ENCODE measurements at places on chromosomes 3 and 15.
A peak's percentile ranks its signal among the peaks of the same experiment; 100 is the strongest.

DNA sequence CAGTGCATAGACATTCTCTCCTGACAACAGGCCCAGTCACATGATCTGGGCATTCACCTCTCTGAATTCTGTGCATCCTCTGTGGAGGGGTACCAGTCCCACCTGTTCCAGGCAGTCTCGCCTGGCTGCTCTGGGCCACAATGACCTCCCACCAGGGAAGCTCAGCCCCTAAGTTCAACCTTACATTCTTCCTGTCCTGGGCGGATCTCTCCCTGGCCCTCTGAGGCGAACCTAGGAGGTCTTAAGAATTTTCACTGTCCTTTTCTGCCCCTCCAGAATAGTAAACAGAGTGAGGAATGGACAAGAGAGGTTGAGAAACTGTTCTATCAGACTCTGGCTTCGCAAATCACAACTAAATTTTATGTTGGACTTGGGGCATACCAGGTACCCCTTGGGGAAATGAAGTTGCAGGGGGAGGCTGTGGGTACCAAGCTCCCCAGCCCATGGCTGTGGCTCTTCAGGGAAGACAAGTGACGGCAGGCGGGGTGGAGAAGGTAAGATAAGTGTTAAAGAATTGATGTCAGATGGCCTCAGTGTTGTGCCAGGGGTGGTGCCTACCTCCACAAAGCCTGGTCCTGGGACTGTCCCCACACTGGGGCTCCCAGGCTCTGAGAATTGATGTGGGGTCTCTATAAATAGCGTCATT, 5.3 kb downstream of the SCN5A start:
- no peak for DNase-seq

GRCh38 chr3:138901567-138901966, 45.4 kb downstream of the FOXL2 start:
- DNase-seq: no peak

GRCh38 chr3:37853691-37854413, 7.8 kb upstream of the CTDSPL start:
- DNase-seq: no peak

DNA sequence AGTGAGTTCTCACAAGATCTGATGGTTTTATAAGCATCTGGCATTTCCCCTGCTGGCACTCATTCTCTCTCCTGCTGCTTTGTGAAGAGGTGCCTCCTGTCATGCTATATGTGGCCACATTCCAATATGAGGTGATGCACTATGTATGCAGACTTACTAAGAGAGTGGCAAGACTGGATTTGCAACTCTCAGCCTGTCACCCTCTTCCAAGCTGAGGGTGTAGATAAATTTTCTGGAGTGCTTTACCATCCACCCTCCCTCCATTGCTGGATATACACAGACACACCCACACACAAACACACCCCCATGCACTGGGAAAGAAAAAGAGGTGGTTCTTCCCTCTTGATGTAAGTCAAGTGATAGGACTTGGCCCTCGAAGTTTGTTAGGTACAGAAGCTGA, 30.2 kb upstream of the CHMP2B start:
- no peak for DNase-seq

- no peak for DNase-seq
These were observed 61.1 kb downstream of the SLC12A8 start for GRCh38 chr3:125151442-125151817.

- DNase-seq: no peak
These were observed 514 bp upstream of the FAM174B start for GRCh38 chr15:92656089-92656488.

GRCh38 chr3:194691481-194692283, 6.0 kb downstream of the FAM43A start:
- no peak for DNase-seq

- no peak for DNase-seq
These were observed 13.4 kb upstream of the CTDSPL2 start for GRCh38 chr15:44414001-44414400.

GRCh38 chr3:196150481-196150880, 60.7 kb downstream of the ZDHHC19 start:
- no peak for DNase-seq

DNA sequence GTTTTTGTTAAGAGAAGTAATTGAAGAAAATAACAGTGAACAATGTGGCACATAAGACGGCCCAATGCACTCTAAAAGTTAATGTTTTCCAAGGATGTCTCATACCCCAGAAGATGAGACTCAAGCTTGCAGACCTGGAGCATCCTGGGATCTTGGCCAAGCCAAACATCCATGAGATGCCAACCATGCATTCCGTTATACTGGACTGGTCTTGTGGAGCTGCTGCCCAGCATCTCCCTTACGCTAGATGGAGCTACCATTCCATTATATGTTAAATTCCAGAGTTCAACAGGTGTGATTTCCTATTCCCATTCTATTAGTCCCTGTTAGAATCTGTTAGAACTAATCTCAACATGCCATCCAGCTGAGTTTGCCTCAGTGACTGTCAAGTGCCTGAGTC, 181.8 kb downstream of the PDCD6IP start:
- DNase-seq: no peak

- no peak for DNase-seq
These were observed 1.0 kb upstream of the IGF2BP2 start for GRCh38 chr3:185825639-185826481.

- DNase-seq: no peak
These were observed 7.0 kb upstream of the OXTR start for GRCh38 chr3:8776406-8776805.

GRCh38 chr3:4971838-4972237, 7.4 kb upstream of the BHLHE40 start:
- no peak for DNase-seq

- DNase-seq: peak; percentile 50
These were observed 224.6 kb downstream of the VPS13C start for GRCh38 chr15:61835496-61836106.

GRCh38 chr3:37494216-37494615, 319.8 kb upstream of the LRRFIP2 start:
- DNase-seq: no peak

DNA sequence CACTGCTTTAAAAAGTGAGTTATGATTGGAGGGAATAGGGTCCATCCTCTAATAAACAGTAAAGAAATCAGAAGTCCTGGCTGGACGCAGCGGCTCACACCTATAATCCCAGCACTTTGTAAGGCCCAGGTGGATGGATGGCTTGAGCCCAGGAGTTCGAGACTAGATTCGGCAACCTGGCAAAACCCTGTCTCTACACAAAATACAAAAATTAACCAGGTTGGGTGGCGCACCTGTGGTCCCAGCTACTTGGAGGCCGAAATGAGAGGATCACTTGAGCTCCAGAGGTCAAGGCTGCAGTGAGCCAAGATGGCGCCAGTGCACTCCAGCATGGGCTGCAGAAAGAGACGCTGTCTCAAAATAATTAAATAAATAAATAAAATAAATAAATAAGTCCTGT, 171.2 kb downstream of the POTEB3 start:
- DNase-seq: no peak

- no peak for DNase-seq
These were observed 17.3 kb upstream of the AEN start for GRCh38 chr15:88603885-88604284.

GRCh38 chr15:52503788-52504496, 24.7 kb downstream of the MYO5A start:
- DNase-seq: no peak

- no peak for DNase-seq
These were observed 83.5 kb upstream of the PLCL2 start for GRCh38 chr3:16801223-16801622.

- no peak for DNase-seq
These were observed 230.8 kb downstream of the FEZF2 start for GRCh38 chr3:62142331-62143085.

DNA sequence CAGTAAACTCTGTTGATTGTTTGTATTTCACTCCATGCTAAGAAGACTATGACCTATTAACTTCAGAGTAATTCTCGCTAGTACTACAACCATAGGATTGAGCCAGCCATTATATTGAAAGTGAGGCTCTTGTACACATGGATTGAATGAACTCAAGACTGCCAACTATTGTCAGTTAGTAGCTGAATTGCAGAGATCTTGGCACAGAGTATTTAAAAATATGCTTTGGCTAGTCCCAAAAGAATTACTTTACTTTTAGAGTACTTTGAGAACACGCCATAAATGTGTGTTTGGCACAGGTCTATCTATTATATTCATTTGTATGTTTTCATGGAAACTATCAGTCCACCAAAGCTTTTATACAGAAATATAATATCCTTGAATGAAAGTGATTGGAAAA, 226.7 kb upstream of the DCBLD2 start:
- DNase-seq: no peak

- no peak for DNase-seq
These were observed 476.8 kb downstream of the C3orf38 start for GRCh38 chr3:88626456-88627120.

- no peak for DNase-seq
These were observed 12.1 kb upstream of the UBE2E1 start for GRCh38 chr3:23793528-23794134.

GRCh38 chr3:101928890-101929289, 79.6 kb downstream of the NFKBIZ start:
- no peak for DNase-seq

GRCh38 chr3:64167351-64167750, 57.9 kb downstream of the PRICKLE2 start:
- DNase-seq: no peak

DNA sequence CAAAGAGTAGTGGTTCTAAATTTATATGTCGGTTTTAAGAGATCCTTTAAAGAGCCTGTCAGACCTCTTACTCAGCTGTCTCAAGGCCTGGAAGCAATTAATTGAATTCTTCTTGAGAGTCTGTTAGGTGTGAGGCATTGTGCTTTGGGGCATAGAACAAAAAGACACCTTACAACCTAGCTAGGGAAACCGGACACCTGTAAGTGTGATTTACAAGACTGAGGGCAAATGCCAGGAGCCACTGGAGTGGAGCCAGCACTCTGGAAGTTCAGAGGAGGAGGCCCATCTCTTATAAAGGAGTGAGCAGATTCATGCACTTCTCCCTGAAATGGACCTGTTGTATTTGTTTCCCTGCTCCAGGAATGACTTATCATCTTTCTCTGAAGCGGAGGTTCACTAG, 97.7 kb upstream of the NUDT16 start:
- no peak for DNase-seq

GRCh38 chr3:74633021-74633420, 18.6 kb upstream of the CNTN3 start:
- DNase-seq: no peak

GRCh38 chr3:53478166-53478830, 16.1 kb upstream of the CACNA1D start:
- DNase-seq: no peak

DNA sequence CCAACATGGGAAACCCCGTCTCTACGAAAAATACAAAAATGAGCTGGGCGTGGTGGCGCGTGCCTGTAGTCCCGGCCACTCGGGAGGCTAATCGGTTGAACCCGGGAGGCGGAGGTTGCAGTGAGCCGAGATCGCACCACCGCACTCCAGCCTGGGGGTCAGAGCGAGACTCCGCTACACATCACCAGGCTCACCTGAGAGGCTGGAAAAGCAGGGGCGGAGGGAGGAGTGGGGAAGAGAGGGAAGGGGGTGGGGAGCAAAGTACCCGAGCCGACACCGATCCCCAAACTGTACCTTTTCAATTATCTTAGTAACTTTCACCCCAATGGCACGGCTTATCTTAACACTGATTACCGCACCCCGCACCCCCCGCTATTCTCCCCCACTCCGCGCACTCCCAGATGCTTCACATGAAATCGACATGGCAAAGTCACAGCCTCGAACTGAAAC, 46.4 kb upstream of the SYNM start:
- DNase-seq: no peak

GRCh38 chr15:75229191-75230015, 27.7 kb downstream of the C15orf39 start:
- DNase-seq: no peak

GRCh38 chr3:14582045-14582410, 41.9 kb upstream of the GRIP2 start:
- DNase-seq: no peak

- DNase-seq: no peak
These were observed 31.5 kb downstream of the MGLL start for GRCh38 chr3:127790882-127791183.

- DNase-seq: no peak
These were observed 50.6 kb downstream of the KBTBD8 start for GRCh38 chr3:67048715-67049074.

DNA sequence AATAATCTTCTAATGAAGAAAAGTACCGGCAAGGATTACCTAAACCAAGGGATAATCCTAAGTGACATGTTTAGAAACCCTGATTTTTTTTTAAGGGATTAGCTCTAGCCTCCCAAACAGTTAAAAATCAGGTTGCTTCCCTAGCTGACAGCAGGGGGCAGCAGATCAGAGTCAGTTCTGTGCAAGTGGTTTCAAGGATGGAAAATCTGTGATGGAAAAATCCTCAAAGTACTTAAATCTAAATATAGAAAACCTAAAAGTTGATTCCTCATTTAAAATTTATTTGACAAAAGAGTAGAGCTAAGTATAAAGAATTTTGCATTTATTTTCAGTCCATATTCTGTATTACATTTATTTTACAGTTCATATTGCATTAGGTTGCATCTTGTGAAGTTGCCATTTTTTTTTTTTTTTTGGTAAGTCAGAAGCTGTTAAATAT, 107.6 kb downstream of the PEX5L start:
- DNase-seq: peak; percentile 38

- DNase-seq: no peak
These were observed 5.6 kb upstream of the NUP210 start for GRCh38 chr3:13425689-13426088.

- DNase-seq: no peak
These were observed 264.0 kb upstream of the IL12A start for GRCh38 chr3:159724627-159725026.

DNA sequence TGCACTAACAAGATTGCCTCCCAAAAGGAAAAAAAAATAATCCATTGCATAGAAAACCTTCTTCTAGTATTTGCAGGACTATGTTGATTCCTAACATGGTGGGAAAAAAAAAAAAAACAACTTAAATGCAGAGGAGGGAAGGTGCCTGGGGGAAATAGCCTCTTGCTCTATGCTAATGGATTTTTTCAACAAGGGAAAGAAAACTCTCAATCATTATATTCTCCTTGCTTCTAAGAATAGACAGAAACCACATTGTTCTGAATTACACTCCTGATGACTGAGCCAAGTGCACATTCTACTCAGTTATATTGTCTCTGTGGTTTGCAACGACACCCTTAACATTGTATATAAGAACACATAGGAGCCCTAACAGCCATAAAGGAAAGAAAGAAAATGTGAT, 760.2 kb downstream of the NAALADL2 start:
- no peak for DNase-seq

DNA sequence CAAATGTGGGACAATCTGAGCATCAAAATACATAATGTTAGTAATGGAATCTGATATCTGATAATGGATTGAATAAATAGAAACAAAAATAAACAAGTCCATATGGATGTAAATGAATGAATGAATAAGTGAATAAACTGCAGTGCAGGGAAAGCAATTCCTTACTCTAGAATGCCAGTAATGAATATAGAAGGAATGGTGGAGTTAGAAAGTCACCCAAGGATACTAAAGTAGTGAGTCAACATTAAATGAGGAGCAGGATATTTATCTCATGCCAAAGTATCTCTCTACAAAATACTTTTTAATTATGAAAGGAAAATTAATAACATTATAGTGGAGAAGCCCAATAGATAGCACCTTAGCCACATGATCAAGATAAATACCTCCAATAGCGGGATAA, 300.3 kb downstream of the FEZF2 start:
- DNase-seq: no peak

- no peak for DNase-seq
These were observed 18.2 kb upstream of the ZNF639 start for GRCh38 chr3:179304605-179305004.

- DNase-seq: no peak
These were observed 37.0 kb downstream of the STARD9 start for GRCh38 chr15:42612367-42612912.
